ENCODE measurements at places on chromosomes 4 and X.

GRCh38 chr4:177483271-177483670 lies 41.0 kb upstream of the AGA start:
- DNase-seq: no peak

- DNase-seq: no peak
These were observed 1382.9 kb downstream of the FAM133A start for GRCh38 chrX:95056901-95057300.

GRCh38 chrX:154779261-154779660 lies 16.6 kb downstream of the DKC1 start:
- no peak for DNase-seq

DNA sequence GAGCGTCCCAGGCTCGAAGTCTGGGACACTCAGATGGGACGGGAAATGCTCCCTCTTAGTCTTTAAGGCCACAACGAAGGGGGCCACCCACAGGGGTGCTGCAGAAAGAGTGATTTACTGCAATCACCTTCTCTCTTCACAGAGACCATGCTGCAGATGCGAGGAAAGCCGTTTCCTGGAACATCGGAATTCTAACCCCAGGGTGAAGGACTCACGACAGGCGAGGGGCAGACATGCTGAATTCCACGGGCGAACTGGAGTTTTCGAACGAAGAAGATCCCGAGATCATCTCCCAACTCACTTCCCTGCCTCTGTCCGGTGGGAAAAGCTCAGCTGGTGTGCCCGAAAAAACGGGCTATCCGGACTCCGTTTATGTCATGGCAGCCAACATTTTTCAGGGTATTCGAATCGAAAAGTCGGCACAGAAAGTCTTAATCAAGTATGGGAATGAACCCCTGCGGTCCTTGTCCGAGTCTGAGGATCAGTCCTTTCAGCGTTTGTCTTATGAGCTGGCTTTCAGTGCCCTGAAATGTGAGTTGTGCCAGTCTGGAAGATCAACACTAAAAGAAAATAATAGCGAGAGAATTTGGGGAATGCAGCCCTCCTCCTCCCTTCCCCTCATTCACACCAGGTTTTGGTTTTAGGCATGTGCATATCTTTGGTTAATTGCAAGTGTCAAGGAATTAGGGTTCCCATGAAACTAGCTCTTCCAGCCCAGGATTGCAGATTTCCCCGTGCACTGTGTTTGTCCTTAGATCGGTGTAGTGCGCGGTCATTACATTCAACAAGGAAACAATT lies 905 bp downstream of the NSUN7 start:
- no peak for DNase-seq

- no peak for DNase-seq
These were observed 90.0 kb downstream of the AREG start for GRCh38 chr4:74534936-74535335.

DNA sequence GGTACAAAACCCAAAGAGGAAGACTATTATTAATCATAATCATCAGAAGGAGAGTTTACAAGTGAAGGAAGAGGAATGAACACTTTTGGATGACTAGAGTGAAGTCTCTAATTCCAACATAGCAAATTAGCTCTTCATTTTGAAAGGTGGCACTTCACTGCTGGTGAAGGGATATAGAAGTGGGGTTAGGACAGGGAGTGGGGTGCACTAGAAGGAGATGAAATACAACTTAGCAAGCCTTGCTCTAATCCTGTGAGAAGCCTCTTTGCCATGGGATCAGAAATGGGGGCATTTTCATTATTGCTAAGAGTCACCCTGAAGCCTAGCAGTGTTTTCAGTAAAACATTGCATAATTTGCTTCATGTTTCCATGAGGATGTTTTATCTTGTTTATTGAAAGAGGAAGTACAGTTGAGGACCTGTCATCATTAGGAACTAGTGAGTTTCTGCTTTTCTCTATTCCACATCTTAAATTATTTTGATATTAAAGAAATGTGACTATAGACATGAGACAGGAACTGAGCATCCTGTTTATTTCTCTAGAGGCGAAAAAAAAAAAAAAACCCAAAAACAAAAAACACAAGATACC lies 9.3 kb upstream of the GRPR start:
- no peak for DNase-seq
